GM23248 (cell line): ENCODE measurements at places on chromosomes 4 and X. TPM values are rescaled to one million over a fixed set of nuclear protein-coding genes. Genes with fewer than 3 reads are reported as not detected.

- no peaks in the 10 kb centered on the region for H3K36me3 ChIP-seq
- H3K27ac ChIP-seq, result no peak overlapping the region
- H3K4me3 ChIP-seq, result no peak overlapping the region
Measured at GRCh38 chr4:140266958-140267568, 106.4 kb upstream of the SCOC start.

DNA sequence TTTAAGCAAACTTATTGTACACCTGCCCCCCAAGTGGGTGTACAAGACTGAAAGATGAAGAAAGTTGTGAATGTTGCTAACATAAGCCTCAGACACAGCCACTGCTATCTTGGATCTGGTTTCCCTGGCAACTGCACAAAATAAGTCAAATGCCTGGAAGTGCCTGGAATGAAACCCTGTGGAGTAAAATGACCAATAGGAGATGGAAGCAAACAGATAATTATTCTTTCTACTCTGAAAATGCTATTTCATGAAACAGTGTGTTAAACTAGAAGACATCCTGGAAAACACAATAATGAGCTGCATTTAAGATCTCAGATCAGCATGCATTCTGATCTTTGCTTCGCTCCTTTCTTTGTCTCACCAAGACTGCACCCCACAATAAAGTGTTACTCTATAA lies 1016.0 kb downstream of the ARAP2 start:
- H3K4me1 ChIP-seq, result no peaks in the 10 kb centered on the region
- DNase-seq, result no peak
- H3K27ac ChIP-seq, result no peak overlapping the region

GRCh38 chr4:124736526-124736925 lies 24.0 kb upstream of the ANKRD50 start:
- H3K27ac ChIP-seq, result no peak overlapping the region
- no peaks in the 10 kb centered on the region for H3K36me3 ChIP-seq
- H3K4me1 ChIP-seq, result no peaks in the 10 kb centered on the region
- H3K4me3 ChIP-seq, result no peak overlapping the region

- H3K36me3 ChIP-seq, result peaks cover 25% of the 10 kb centered on the region
- H3K27ac ChIP-seq, result no peak overlapping the region
- no peak overlapping the region for H3K4me3 ChIP-seq
- no peaks in the 10 kb centered on the region for H3K27me3 ChIP-seq
- no peak for DNase-seq
Measured at GRCh38 chr4:20268028-20268427, 16.3 kb downstream of the SLIT2 start.

- H3K4me1 ChIP-seq, result no peaks in the 10 kb centered on the region
- H3K27me3 ChIP-seq, result peaks cover 8% of the 10 kb centered on the region; the same call in 1 of the 2 replicates
- peak; percentile 51 for DNase-seq
Measured at GRCh38 chr4:56134266-56134665, 185.5 kb downstream of the CEP135 start.

GRCh38 chr4:67615119-67615518 lies 56.6 kb downstream of the STAP1 start:
- H3K4me1 ChIP-seq, result no peaks in the 10 kb centered on the region
- H3K27ac ChIP-seq, result no peak overlapping the region
- no peak for DNase-seq
- H3K27me3 ChIP-seq, result no peaks in the 10 kb centered on the region
- H3K4me3 ChIP-seq, result no peak overlapping the region

- H3K27ac ChIP-seq, result no peak overlapping the region
- no peaks in the 10 kb centered on the region for H3K36me3 ChIP-seq
- H3K27me3 ChIP-seq, result peaks cover 13% of the 10 kb centered on the region; the same call in 1 of the 2 replicates
- no peak for DNase-seq
Measured at GRCh38 chrX:23332101-23332887, 2.4 kb upstream of the PTCHD1 start.

GRCh38 chrX:55488006-55488592 lies 1.5 kb downstream of the USP51 start:
- H3K4me1 ChIP-seq, result no peaks in the 10 kb centered on the region
- no peaks in the 10 kb centered on the region for H3K36me3 ChIP-seq
- no peaks in the 10 kb centered on the region for H3K27me3 ChIP-seq
- no peak overlapping the region for H3K27ac ChIP-seq
- no peak overlapping the region for H3K4me3 ChIP-seq

GRCh38 chrX:4935401-4935800 lies 1222.0 kb upstream of the PRKX start:
- H3K27me3 ChIP-seq, result no peaks in the 10 kb centered on the region
- no peak overlapping the region for H3K4me3 ChIP-seq

DNA sequence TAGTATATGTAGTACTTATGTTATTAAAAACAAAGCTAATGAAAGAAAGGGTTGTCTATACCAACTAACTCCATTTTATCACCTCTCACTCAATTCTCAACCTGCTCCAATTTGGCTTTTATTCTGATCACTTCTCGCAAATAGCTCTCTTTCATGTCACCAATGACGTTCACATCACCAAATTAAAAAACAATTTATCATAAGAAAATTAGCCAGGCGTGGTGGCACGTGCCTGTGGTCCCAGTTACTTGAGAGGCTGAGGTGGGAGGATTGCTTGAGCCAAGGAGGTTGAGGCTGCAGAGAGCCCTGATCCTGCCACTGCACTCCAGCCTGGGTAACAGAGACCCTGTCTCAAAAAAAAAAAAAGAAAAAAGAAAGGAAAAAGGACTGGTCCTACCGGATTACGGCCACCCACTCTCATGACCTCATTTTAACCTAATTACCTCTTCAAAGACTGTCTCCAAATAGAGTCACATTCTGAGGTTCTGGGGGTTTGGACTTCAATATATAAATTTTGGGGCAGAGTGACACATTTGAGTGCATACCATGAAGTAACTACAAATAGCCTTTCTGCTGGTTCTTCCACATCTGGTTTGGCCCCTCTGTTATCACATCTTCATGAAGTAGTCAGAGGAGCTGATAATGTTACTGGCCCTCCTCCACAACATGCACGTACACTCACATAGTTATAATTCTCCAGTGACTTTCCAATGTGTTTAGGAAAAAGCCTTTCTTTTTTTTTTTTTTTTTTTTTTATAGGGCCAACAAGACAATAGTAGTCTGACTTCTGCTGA lies 15.8 kb upstream of the RBMX start:
- no peaks in the 10 kb centered on the region for H3K36me3 ChIP-seq
- no peak for DNase-seq
- H3K27ac ChIP-seq, result no peak overlapping the region
- no peaks in the 10 kb centered on the region for H3K27me3 ChIP-seq
- H3K4me3 ChIP-seq, result no peak overlapping the region

DNA sequence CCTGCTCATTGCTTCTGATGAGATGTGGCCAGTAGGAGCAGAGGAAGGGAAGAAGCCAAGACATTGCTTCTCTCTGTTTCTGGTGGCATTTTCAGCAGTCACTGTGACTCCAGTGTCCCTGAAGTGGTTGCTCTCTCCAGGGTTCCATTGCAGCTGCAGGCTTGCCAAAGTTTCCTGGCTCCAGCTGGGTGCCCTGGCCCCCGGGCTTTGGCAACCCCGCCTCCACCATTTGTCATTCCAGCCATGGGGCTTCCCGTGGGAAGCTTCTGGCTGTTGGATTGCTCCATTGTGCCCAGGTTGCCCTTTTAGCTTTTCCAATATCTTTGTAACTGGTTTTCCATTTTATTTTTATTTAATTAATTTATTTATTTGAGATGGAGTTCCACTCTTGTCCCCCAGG lies 12.7 kb downstream of the FGFBP1 start:
- H3K36me3 ChIP-seq, result no peaks in the 10 kb centered on the region
- no peak overlapping the region for H3K27ac ChIP-seq
- peaks cover 11% of the 10 kb centered on the region; the same call in 1 of the 2 replicates for H3K27me3 ChIP-seq
- H3K4me3 ChIP-seq, result no peak overlapping the region
- H3K4me1 ChIP-seq, result peaks cover 9% of the 10 kb centered on the region

DNA sequence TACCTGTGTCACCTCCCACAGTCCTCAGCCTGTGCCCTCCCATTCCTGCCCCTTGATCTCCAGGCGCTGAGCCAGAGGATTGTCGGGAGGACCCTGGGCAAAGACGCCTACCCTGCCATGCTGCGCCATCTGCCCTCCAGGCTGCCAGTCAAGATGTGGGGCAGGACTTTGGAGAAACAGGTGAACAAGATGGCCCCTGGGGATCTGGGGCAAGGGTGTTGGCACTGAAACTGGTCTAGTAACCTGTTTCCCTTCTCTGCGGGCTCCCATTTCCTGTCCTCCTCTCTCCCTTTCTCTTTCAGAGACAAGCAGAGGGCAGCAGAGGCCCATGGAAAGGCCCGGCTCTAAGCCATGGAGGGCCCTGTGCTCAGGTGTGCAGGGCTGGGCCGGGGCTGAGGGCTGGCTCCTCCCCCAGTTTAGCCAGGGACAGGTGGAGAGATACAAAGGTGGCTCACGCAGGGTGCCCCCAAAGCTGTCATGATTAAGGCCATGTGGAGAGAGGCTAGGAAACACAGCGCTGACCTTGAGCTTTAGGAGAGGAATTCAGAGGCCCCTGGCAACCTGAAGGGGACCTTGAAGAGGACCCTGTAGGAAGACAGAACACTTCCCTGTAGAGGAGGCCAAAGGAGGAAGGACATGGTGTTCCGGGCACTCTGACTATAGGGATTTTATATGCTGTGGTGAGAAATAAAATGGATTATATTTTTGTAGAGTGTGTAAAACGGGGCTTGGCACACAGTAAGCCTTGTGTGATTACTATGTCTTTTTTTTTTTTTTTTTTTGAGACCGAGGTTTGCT lies at the start of gene GLOD5:
GLOD5 (plus strand) TSS at position 74 of the 798 bp plus-strand sequence; CDS start at position 118, 44 bp downstream.
- H3K36me3 ChIP-seq, result no peaks in the 10 kb centered on the region
- H3K27me3 ChIP-seq, result no peaks in the 10 kb centered on the region
- H3K4me1 ChIP-seq, result no peaks in the 10 kb centered on the region
- no peak within 1 kb of the TSS for H3K4me3 ChIP-seq

GRCh38 chrX:50691820-50692219 lies 122.2 kb downstream of the SHROOM4 start:
- no peak overlapping the region for H3K27ac ChIP-seq
- H3K27me3 ChIP-seq, result no peaks in the 10 kb centered on the region
- H3K36me3 ChIP-seq, result no peaks in the 10 kb centered on the region
- H3K4me3 ChIP-seq, result no peak overlapping the region

- H3K36me3 ChIP-seq, result no peaks in the 10 kb centered on the region
- no peak overlapping the region for H3K4me3 ChIP-seq
- H3K27ac ChIP-seq, result no peak overlapping the region
- peaks cover 9% of the 10 kb centered on the region; the same call in 1 of the 2 replicates for H3K4me1 ChIP-seq
Measured at GRCh38 chr4:2102045-2102883, 43.1 kb downstream of the NAT8L start.

DNA sequence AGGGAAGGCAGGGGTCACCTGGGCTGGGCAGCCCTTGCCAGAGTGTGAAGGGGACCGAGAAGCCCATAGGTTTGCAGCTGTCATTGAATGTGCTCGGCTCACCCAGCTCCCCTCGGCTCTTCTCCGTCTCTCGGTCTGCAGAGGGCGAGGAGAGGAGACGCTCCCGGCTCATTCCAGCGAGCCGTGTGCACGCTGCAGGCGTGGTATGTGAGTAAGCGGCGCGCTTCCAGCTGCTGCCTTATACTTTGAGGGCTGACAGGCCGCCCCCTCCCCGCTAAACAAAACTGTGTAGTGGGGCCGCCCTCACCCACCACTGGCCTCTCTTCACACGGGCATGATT lies 23.0 kb upstream of the BCORL1 start:
- H3K27me3 ChIP-seq, result no peaks in the 10 kb centered on the region
- peak; percentile 66 for DNase-seq
- no peaks in the 10 kb centered on the region for H3K36me3 ChIP-seq
- no peaks in the 10 kb centered on the region for H3K4me1 ChIP-seq

GRCh38 chr4:86615501-86615900 lies 21.4 kb downstream of the PTPN13 start:
- no peak overlapping the region for H3K4me3 ChIP-seq
- H3K4me1 ChIP-seq, result no peaks in the 10 kb centered on the region
- no peak overlapping the region for H3K27ac ChIP-seq

DNA sequence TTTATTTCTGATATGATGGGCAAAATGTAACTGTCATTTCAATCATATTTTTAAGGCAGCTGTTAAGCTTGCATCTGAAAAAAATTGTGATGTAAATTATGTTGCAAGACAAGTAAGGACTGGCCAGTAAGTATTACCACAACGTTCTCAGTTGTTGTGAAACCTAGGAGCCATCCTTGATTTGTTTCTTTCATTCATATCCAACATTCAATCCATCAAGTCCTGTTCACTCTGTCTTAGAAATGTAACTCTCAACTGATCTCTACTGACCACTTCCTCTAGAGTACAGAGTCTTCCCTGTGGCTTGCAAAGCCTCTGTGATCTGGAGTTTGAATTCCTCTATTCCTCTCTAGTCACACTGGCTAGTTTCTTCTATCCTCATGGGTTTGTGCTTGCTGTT lies 161.4 kb upstream of the MAD2L1 start:
- H3K4me3 ChIP-seq, result no peak overlapping the region
- DNase-seq, result no peak
- H3K36me3 ChIP-seq, result no peaks in the 10 kb centered on the region
- no peaks in the 10 kb centered on the region for H3K4me1 ChIP-seq
- H3K27me3 ChIP-seq, result no peaks in the 10 kb centered on the region
- H3K27ac ChIP-seq, result no peak overlapping the region

DNA sequence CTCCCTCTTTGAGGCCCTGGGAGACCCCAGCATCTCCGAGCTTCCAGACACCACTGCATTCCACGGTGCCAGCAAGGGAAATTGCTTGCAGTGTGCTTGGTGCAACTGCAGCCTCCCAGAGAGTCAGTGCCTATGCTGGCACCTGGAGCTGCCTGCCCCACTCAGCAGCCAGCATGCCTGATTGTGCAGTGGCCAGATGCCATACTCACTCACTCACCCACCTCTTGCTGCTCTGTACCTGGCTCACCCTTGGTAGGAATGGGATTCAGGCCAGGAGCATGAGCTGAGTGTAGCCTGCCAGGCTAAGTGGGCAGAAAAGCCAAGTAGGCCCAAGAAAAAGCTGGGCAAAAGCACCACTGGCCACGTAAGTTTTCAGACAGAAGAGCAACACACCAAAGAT lies 651.4 kb downstream of the GABRG1 start:
- no peak for DNase-seq
- no peaks in the 10 kb centered on the region for H3K4me1 ChIP-seq
- H3K4me3 ChIP-seq, result no peak overlapping the region
- H3K27ac ChIP-seq, result no peak overlapping the region
- no peaks in the 10 kb centered on the region for H3K27me3 ChIP-seq

The PRR32 gene
- total RNA-seq, result not detected in 2 replicates

The DCAF12L1 gene
- not detected in 2 replicates for total RNA-seq

The NXF2 gene
- not detected in 2 replicates for total RNA-seq

The TSPAN7 gene
- total RNA-seq, result not detected in 2 replicates

The CLNK gene
- not detected in 2 replicates for total RNA-seq

The ITGB1BP2 gene
- total RNA-seq, result 0.22 and 0.25 TPM in 2 replicates

The CLDN2 gene
- total RNA-seq, result not detected in 2 replicates

The REST gene
- total RNA-seq, result 32.9 and 36.7 TPM in 2 replicates
